Thymus (tissue), 14 donors: ENCODE measurements at places on chromosomes 12 and 14. TPM values are rescaled to one million over a fixed set of nuclear protein-coding genes. Genes with fewer than 3 reads are reported as not detected.

Gene ARHGDIB
- 820 TPM for polyA plus RNA-seq

Gene PGF
- polyA plus RNA-seq: 7.5 TPM

Gene HNF1A
- polyA plus RNA-seq: 0.09 TPM

Gene NOC4L
- 41.6 TPM for polyA plus RNA-seq

DNA sequence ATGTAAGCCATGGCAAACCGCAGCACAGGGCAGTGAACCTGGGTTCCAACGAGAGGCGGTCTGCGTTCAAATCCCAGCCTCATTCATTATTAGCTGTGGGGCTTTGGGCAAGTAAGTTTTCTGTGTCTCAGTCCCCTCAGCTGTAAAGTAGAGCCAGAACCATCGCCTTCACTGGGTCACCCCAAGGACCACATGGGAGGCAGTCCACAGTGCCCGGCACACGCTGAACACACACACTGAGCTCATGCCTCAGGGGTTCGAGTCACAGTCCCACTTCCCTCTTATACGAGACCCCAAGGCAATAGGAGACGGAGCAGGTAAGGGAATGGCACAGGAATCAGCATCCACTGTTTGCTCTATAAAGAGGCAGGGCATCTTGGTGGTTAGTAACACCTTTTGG lies 19.1 kb downstream of the LRTM2 start:
- DNase-seq: no peak

DNA sequence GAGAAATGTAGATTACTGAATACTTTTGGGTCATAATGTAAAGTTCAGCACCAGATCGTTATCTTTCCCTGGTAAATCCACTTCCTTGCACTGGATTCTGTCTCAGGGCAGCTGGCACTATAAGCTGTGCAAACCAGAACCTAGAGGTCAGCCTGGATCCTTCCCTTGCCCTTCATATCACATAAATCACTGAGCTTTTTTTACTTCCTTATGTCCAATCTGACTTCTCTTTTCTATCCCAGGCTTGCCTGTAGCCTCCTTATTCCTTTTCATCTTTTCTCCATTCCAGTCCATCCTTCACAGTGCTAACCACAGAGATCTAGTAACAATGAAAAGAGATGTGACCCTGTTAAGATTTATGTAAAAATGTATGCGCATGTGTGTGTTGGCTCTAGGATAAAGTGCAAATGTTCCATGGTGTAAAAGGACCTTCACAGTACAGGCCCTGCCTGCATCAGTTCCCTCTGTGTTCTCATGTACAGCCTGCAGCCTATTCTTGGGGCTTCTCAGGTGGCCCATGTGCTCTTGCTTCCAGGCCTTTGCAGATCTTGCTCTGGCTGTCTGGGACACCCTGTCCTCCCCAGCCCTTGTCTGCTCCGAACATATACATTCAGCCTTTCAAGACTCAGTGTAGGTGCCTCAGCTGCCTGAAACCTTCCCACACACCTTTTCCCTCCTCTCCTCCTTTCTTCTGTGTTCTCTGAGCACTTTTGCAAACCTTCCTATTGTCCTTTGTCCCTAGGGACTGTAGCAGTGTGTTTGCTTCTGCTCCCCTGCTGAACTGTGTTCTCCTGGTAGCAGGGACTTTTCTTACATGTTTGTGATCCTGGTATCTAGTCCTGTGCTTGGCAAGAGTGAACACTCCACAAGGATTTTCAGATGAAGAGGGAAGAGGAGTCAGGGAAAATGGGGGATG lies 30.0 kb downstream of the PELI2 start:
- DNase-seq: no peak

GRCh38 chr14:87526731-87527130 lies 466.3 kb downstream of the GALC start:
- DNase-seq: no peak

DNA sequence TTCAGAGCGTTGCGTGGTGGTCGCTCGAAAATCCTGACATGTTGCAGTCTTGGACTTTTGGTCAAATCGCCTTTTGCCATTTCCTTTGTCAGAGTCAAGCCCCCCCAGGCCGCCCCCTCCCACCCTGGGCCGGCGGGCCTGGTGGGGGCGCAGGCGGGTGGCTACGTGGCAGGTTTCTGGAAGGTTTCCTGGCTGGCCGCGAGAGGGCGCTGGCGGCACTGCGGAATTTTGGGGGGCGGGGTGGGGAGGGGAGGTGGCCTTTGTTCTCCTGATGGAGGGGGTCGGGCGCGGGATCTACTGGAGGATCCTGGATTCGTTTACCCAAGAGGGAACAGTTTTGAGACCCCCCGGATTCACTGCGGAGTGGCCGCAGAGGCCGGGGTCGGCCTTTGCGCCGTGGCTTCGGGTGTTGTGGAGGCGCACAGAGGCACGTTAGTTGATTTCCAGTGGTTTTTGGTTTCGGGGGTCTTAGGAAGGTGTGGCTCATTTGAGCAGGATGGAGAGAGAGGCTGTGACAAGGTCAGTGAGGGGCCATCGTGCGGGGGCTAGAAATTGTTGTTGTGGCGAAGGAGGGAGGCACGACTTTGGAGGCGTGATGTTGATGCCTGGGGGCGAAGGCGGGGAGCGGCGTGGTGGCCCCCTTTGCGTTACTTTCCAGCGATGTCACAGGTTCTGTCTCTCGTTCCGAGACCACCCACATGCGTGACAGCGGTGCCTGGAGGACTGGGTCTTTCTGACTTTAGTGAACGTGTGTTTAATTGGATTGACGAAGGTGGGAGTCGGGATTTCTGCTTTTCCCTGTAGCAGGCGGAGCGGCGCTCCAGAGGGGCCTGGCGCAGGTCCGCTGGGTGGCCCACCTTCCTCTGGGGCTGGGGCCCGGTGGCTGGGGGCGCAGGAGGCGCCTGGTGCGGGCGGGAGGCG lies 1.4 kb downstream of the MEG3 start:
- no peak for DNase-seq

DNA sequence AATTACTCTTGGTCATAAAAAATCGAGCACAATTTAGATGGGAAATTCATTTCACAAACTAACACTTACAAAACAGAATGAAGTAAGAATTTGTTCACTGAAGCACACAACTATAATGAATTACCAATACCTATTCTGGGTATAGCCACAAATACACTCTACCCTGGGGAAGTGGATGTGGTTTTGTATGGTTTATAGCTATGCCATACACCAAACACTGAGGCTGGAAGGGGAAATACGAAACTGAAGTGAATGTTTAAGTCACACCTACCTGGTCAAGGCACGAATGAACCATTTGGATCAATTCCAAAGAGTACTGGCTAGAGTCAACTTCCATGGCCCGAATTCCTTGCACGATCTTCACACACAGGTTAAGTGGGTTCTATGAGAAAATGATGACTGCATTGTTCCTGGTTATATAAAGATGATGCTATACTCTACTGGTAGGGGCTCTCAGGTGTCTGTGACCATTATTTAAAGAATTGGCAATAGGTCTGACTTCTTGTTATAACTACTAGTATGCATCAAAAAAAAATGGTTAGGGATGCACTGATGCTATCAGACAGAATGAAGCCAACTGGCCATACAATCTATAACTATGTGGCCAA lies 12.8 kb downstream of the NEK9 start:
- no peak for DNase-seq

DNA sequence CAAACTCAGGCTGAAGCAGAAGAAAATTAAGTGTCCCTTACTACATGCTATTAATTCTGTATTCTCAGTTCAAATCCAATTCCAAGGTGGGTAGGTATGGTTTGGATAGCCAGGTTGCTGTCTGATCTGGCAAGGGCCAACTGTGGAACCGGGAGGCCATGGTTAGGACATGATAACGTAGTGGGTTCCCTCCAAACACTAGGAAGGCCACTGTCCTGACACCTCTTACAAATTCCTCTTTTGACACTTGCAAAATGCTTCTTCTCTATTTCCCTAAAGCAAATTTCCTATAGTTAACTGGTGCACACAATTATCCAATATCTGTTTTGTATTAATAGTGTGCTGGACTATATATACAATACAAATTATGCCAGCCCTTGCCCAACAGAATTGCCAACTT lies 70.8 kb downstream of the RNF34 start:
- no peak for DNase-seq

DNA sequence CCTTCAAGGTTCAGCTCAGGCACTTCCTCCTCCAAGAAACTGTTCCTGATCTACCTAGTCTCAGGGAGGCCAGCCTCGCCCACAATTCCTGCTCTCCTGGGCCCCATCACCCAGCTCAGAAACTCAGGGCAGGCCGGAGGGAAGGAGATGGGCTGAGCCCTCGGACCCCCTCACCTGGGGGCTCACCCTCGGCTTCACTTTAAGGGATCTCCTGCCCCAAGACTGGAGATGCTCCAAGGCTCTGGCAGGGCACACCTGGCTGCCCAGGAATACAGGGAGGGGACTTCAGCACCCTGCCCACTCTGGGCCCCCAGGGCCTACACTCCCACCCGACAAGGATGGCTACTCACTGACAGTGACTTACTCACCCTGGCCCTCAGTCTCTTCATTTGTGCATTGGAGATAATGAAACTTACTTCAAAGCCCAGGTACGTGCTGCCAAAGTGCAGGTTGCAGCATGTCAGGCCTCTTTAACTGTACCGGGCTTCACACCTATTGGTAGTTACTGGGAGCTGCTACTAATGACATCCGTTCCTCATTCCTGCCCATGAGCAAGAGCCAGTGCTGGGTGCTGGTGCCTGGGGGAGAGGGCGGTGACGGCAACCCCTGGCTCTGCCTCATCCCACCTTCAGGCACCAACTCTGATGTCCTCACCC lies 21.0 kb upstream of the PPP1R13B start:
- no peak for DNase-seq

GRCh38 chr12:66708704-66709456 lies 30.0 kb upstream of the GRIP1 start:
- peak; percentile 14 for DNase-seq

DNA sequence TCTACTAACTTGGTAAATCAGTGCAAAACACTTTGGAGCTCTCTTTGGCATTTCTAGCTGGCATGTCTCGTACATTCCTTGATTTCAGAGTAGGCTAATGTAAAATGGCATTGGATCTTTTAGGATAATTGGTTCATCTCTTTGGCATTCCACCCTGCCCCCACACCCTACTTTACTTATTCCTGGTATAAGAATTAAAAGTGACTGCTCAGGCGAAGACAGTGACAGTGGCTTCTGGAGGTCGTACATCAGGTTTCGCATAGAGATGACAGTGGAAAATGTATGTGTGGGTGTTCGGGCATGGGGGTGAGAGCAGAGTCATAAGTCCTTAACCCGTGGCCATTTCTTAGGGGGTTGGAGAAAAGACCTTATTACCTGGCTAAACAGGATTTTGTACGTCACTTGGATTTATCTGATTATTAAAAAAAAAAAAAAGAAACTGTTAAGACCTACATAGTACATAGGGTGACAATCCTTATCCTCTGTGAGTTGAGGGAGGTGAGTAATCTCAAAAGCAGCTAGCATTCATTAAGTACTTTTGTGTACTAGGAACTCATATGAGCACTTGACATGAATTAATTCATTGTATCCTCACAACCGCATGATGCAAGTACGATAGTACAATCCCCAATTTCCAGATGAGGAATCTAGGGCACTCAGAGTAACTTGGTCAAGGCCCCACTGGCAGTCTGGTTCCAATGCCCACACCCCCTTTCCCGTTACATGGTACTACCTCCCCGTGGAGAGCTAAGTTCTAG lies 22.4 kb upstream of the KCNK13 start:
- no peak for DNase-seq

DNA sequence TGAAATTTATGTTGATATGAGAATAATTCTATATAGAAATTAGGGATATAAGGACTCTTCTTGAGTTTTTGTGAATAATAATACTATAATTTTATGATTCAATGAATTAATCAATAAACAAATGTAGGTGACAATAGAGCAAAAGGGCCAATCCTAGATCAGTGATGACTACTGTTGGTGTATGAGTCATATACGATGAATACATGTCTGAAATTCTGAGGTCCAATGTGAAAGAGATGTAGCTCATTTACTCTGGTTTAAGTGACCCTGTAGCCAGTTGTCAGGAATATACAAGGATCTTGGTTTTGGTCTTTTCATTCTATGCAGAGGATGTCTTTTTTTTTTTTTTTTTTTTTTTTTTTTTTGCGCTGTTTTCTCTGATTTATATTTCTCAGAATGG lies 72.1 kb upstream of the RTL1 start:
- DNase-seq: no peak

GRCh38 chr12:111850526-111850925 lies 8.5 kb downstream of the MAPKAPK5 start:
- DNase-seq: no peak

- no peak for DNase-seq
Measured at GRCh38 chr14:98411154-98411553, 860.8 kb downstream of the BCL11B start.
